Pulmonary artery endothelial cell (primary cell): ENCODE measurements at places on chromosomes 11 and 22. TPM values are rescaled to one million over a fixed set of nuclear protein-coding genes. Genes with fewer than 3 reads are reported as not detected.

The LMNTD2 gene
- 0.56 and 0.86 TPM in 2 replicates for total RNA-seq

The SLC1A2 gene
- not detected in 2 replicates for total RNA-seq

The SHANK3 gene
- 12.2 and 15.1 TPM in 2 replicates for total RNA-seq

The C22orf42 gene
- total RNA-seq, result not detected in 2 replicates

The TTLL12 gene
- total RNA-seq, result 37.3 and 45.2 TPM in 2 replicates

The MUC2 gene
- total RNA-seq, result not detected in 2 replicates

The KCNK7 gene
- 0.04 and 0.13 TPM in 2 replicates for total RNA-seq

The B3GAT1 gene
- total RNA-seq, result not detected in 2 replicates

The PTPRCAP gene
- total RNA-seq, result 0.14 and 0.40 TPM in 2 replicates

The TTC38 gene
- total RNA-seq, result 27.6 and 28.2 TPM in 2 replicates

The MRGPRE gene
- total RNA-seq, result not detected in 2 replicates

The NXPE4 gene
- total RNA-seq, result not detected in 2 replicates

The SNX32 gene
- 0.14 and 0.79 TPM in 2 replicates for total RNA-seq

The TRIM29 gene
- total RNA-seq, result 0.25 TPM in 1 of 2 replicates, not detected in the other

The ST14 gene
- total RNA-seq, result under 0.01 and 0.07 TPM in 2 replicates

The RAG2 gene
- not detected in 2 replicates for total RNA-seq

The BDNF gene
- total RNA-seq, result 2.7 and 3.4 TPM in 2 replicates

The BTG4 gene
- not detected in 2 replicates for total RNA-seq

The HOATZ gene
- not detected in 2 replicates for total RNA-seq

The CRYBB2 gene
- not detected in 2 replicates for total RNA-seq

The ACTN3 gene
- total RNA-seq, result 0.07 TPM in 2 replicates

The ASPHD2 gene
- 7.5 and 8.2 TPM in 2 replicates for total RNA-seq

The HIC2 gene
- 2.4 and 2.7 TPM in 2 replicates for total RNA-seq

The RIMBP3C gene
- 0.04 TPM in 1 of 2 replicates, not detected in the other for total RNA-seq

The TIMP3 gene
- 0.07 and 0.85 TPM in 2 replicates for total RNA-seq

The NFAM1 gene
- total RNA-seq, result not detected in 2 replicates

The POU2AF3 gene
- not detected in 2 replicates for total RNA-seq

The MYO7A gene
- 0.13 and 0.18 TPM in 2 replicates for total RNA-seq

The NXPE2 gene
- total RNA-seq, result not detected in 2 replicates

The SPDYC gene
- not detected in 2 replicates for total RNA-seq

The KCNQ1OT1 gene
- 0.53 and 1.1 TPM in 2 replicates for total RNA-seq

The TBX10 gene
- total RNA-seq, result not detected in 2 replicates

The ZNF215 gene
- 4.6 and 5.9 TPM in 2 replicates for total RNA-seq

The ENTHD1 gene
- total RNA-seq, result not detected in 2 replicates

The SYT13 gene
- not detected in 2 replicates for total RNA-seq

The CELSR1 gene
- 0.73 and 0.95 TPM in 2 replicates for total RNA-seq

The PRPF19 gene
- 71.9 and 78.7 TPM in 2 replicates for total RNA-seq

The GLB1L2 gene
- total RNA-seq, result 0.21 and 0.59 TPM in 2 replicates

The FAM180B gene
- total RNA-seq, result 0.07 TPM in 1 of 2 replicates, not detected in the other

The C1QTNF4 gene
- 0.11 and 0.13 TPM in 2 replicates for total RNA-seq

The APOL6 gene
- 5.1 and 8.7 TPM in 2 replicates for total RNA-seq

The PIH1D2 gene
- total RNA-seq, result 0.56 and 1.3 TPM in 2 replicates
